Erythroblast (primary cell): ENCODE measurements at places on chromosomes 6 and 20.

- DNase-seq = no peak
These were observed 158.8 kb downstream of the CDH26 start for GRCh38 chr20:60117065-60117464.

DNA sequence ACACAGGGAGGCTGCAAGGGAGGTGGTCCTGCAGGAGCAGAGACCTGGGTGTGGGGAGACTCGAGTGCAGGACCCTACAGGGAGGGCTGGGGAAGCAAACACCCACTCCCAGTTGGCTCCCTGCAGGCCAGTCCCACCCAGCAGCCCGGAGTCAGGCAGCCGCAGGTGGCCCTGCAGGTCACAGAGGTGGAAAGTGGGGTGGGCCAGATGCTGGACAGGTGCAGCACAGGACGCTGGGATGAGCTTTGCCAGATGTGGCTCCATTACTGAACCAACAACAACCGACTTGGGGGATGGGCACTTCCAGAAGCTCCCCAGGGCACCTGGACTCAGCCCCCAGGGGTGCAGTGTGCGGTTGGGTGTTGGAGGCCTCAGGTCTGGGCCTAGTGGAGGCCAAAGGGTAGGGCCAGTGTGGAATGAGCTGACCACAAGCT lies 26.6 kb upstream of the MYT1 start:
- no peak for DNase-seq

- DNase-seq = peak; percentile 58
These were observed 62.2 kb downstream of the SYNJ2 start for GRCh38 chr6:158043586-158044524.

- DNase-seq = no peak
These were observed 711.3 kb upstream of the GJE1 start for GRCh38 chr6:141421378-141421777.

DNA sequence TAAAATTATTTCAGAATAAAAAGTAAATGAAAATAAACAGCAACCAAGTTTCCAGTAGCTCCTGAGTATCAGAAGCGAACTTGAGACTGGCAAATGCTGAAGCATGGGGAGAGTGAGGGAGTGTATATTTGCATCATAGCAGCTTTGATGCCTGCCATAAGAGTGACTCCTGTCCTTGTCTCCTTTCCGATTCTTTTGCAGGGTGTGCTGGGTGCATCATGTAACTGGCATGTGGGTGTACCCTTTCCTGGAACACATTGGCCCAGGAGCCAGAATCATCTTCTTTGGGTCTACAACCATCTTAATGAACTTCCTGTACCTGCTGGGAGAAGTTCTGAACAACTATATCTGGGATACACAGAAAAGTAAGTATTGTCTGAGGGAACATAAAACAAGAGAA lies 117.4 kb downstream of the ADAT2 start:
- DNase-seq = no peak

DNA sequence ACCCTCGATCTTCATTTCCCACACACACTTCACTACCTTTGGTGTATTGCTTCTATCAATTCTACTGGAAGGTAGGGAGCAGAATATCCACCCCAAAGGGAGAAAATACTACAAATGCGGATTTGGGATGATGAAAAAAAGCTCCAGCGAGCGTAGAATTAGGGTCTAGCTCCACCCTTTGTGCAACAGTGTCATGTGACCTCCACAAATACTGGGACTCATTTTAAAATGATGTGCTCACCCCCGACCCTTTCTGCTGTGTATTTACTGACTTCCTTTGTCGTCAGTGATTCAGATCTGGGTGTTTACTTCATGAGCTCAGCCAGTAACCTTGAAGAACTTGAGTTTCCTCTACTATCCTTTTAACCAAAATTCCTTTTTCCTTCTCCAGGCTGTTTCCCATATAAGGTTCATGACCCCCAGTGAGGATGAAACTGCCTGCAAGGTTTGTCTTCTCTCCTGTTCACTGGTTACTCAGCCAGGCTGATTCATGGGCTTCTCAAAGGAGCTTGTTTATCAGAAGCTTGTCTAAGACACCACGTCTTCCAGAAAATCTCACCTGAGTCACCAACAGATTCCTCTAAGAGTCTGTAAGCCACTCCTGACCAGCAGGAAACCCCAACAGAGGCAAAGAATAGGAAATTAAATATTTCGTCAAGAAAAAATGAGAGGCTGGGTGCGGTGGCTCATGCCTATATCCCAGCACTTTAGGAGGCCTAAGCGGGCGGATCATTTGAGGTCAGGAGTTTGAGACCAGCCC lies 39.6 kb upstream of the PAX1 start:
- no peak for DNase-seq

DNA sequence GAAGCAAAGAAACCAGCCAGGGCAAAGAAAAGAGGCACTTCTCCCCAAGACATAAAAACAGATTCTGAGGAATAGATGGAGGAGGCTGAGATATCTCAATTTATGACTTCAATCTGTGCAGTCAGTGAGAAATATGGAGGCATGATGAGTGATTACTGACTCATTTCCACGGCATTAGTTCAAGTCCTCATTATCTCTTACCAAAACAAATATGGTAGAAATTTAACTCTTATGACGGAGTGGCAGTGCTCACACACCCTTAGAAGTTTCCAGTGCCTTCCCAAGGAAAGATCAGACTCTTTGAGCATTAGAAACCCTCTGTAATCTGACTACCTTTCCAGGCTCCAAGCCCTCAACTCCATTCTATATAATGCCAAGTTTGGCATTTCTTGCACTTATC lies 364.1 kb downstream of the ARHGAP18 start:
- no peak for DNase-seq

DNA sequence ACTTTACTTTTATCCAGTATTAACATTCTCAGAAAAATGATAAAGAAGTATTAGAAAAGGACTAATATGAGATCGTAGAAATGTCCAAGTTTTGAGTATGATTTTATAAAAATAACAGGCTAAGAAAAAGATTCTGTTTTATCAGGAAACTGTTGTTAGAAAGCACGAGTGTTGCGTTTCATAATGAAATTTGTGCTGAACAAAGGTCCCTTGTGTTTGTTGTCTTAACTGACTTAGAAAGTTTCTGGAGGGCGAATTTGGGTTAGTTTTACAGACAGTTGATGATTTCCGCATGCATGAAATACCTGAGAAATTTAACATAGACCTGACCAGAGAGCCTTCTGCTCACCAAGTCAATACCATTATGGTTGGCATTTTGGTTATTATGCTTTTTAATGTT lies 136.0 kb downstream of the FNDC1 start:
- DNase-seq = no peak

DNA sequence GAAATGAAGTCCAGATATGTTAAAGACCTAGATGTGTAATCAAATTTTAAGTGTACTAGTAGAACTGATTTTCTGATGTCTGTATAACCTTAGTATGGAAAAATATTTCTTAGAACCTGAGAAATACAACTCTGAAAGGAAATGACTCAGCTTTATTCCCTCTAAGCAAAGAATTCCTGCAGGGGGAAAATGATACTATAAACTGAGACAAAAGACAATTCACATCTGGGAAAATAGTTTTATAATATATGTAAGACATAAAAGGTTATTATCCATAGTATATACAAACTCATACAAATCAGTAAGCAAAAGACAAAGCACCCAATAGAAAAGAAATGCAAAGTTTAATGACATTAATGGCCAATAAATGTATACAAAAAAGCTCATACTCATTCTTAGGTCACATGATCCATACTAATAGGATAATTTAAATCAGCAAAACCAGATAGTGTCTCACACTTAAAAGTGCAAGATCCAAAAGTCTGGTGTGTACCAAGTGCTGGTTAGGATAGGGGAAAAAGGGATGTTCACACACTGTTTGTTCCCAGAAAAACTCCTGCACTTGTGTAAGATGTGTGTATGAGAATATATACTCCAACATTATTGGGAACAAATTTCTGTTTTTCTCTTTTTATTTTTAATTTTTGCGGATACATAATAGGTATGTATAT lies 22.6 kb downstream of the RNF217 start:
- DNase-seq = no peak

DNA sequence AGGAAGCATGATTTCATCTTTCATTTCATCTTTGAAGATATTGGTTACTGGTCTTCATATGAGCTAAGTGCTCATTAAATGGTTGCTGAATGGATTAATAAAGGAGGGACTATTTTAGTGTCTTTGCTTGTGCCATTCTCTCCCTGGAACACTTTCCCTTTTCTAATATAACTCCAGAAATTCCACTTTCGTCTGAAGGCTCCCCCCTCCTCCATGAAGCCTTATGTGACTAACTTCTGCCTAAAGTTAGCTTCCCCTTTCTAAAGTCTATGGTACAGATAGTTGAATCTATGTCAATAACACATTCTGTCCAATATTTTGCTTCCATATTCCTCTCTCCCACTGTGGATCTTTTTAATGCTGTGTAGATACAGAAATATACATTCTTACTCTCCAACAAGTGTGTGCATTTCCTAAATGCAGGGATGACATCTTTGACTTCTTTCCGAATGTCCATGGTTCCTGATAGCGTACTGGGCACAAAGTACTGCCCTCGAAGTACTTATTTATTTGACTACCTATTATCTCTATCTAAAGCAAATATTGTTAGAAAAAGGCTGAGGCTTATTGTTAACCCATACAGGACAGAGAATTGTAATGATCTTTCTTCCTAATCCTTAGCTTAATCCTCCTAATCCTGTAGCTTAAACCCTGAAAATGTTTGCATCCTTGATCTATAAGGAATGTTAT lies 84.7 kb upstream of the ELOVL5 start:
- DNase-seq = no peak

DNA sequence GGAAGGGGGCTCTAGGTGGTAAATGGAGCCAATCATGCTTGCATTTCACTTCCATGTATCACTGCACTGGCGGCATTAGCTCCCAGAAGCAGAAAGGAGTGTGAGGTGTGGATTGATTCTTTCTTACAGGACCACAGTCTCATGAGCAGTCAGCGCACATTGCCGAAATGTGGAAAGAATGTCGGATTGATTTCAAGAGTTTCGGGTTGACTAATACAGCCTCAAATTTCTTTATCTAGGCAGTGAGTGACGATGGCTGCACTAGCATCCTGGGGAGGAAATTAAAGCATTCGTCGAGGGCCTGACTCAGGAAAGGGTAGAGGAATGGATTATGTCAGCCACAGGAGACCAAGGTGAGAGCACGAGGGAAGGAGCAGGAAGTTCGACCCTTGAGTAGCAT lies 222.8 kb upstream of the CDYL start:
- DNase-seq = no peak

DNA sequence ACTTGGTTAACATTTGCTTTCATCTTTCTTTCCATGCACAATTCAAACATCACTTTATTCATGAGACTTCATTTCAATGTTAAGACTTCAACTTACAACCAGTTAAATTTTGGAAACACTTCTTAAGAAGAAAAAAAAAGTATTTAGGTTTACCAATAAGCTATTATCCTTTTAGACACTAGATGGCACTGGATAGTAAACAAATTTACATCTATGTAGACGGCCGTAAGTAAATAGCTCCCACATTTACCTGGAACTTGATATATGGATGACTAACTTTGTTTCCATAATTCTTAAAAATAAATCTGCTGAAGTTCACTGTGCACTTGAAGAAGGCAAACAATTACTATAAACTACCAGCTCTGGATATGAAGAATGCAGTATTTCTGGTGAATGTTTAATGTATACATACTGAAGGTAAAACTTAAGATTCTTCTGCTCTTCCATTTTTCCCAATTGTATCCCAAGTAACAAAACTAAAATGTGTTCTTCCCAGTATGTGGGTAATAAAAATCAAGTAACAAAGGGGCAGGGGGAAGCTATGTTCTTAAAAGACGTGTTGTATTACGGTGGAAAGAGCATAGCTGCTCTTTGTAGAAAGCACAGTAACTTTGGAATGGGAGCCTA lies 130.6 kb upstream of the C6orf118 start:
- no peak for DNase-seq

GRCh38 chr20:6492271-6493055 lies 275.0 kb upstream of the BMP2 start:
- DNase-seq = no peak

DNA sequence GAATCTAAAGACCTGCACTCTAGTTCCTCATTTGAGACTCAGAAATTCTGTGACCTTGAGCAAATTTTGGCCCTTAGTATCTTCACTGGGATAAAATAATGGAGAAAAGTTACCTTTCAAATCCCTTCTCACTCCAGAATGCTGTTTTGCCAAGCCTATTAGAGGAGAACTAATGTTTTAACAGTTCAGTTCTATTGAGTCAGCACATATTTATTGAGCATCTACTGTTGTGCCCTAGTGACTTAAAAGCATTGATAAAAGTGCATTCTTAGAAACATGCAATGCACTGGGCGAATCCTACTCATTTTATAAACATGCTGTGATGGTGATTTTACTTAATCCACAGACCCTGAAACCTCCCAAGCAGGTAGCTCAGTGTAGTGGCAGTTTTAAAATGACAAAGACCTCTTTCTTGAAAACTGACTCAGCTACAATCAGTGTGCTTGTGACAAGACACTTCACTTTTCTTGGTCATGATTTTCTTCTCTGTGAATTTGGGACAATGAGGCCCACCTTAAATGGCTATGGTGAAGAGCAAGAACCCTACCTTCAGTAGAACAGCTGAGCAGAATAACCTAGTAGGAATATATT lies 312.0 kb downstream of the ALDH8A1 start:
- DNase-seq = no peak

GRCh38 chr6:8624665-8625064 lies 189.3 kb upstream of the SLC35B3 start:
- no peak for DNase-seq

DNA sequence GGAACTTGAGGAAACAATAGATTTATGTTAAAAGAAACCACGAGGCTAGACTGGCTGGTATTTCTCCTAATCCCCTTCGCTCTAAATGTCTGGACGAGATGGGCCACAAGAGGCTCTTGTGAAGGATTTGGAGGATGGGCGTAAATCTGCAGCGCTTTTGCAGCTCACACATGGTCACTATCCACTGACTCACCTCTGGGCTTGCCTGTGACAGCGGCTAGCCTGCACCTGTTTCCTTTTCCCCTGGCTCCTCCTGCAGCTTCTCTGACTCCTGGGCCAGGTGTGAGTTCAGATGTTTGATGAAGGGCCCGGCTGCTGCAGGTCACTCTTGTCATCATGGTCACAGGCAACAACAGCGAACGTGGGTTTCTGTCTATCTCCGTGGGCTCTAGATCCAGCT lies 629.4 kb downstream of the CBLN4 start:
- no peak for DNase-seq

DNA sequence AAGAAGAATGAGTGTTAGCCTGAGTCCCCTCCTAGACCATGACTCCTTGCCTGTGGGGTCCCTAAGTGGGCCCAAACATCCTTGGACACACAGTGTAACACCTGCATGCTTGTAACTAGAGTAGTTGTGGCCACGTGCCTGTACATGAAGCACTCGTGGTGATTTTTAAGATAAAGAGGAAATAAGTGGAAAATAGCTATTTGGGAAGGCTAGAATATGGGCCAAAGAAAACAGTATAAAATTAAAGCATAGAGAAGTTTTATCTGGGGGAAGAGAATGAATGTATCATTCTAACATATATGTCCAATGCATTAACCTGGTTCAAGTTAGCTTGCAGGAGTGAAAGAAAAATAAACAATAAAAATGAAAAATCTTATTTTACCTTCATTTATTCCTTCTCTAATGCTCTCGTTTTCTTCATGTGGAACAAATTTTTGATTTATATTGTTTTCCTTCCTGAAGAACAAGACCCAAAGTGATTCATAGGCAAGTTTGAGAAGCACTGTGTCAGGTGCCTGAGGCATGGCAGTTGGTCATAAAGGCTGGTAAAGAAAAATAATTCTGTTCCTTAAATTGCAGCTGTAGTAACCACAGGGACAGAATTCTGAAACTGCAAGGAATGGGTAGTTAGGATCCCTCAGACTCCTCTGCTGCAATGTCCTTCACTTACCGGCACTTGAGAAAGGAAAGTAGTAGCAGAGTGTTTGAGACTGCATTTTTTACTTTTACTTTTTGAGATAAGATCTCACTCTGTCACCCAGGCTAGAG lies 8.5 kb upstream of the CST3 start:
- DNase-seq = no peak
